ENCODE measurements at places on chromosomes 11 and 22. TPM values are rescaled to one million over a fixed set of nuclear protein-coding genes. Genes with fewer than 3 reads are reported as not detected.

- no peaks in the 10 kb centered on the region for H3K36me3 ChIP-seq
- H3K4me1 ChIP-seq = no peaks in the 10 kb centered on the region
- no peak overlapping the region for H3K4me3 ChIP-seq
- DNase-seq = no peak
Observed at GRCh38 chr11:45560913-45561281, 104.5 kb downstream of the CHST1 start.

DNA sequence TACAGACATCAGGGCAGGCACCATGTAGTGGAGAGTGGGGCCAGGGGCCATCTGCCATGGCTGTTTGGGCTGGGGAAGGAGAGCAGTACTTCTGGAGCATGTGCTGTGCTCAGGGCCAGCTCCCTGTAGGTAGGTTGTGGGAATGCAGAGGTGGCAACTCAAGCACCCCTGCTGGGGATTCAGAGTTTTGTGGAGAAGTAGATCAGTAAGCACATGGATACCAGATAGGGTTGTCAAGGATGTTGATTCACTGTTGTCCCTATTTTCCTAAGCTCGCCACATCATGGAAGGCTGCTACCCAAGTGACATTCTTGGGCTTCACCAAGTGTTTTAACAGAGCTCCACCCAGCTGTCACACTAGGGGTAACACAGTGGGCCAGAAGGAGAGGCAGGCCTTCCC lies 67.2 kb downstream of the BMAL1 start:
- H3K27ac ChIP-seq = no peak overlapping the region
- no peaks in the 10 kb centered on the region for H3K36me3 ChIP-seq
- H3K4me1 ChIP-seq = no peaks in the 10 kb centered on the region
- DNase-seq = no peak
- H3K4me3 ChIP-seq = no peak overlapping the region
- H3K27me3 ChIP-seq = no peaks in the 10 kb centered on the region

- H3K4me3 ChIP-seq = no peak overlapping the region
- no peaks in the 10 kb centered on the region for H3K4me1 ChIP-seq
- H3K27me3 ChIP-seq = no peaks in the 10 kb centered on the region
- H3K36me3 ChIP-seq = no peaks in the 10 kb centered on the region
- peak; percentile 55 for DNase-seq
- no peak overlapping the region for H3K27ac ChIP-seq
Observed at GRCh38 chr11:78812513-78813293, 238.0 kb upstream of the NARS2 start.

DNA sequence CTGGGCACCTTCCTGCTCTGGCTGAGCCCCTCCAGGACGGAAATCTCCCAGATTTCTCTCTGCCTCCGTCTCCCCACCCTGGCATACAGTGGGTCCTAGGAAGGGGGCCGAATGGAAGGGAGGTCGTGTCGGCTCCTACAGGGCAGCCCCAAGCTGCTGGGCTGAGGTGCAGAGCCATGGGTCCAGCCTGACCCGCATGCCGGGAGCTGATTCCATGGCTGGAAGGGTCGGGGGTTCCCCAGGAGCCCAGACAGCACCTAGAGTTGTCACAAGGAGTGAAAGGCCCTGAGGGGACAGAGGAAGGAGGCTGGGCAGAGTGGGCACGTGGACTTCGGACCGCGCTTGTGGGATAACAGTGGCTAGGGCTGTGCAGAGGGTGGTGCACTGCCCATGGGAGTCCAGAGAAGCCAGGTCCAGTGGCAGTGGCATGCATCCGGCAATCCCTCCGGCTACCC lies 16.5 kb downstream of the CCND1 start:
- H3K4me1 ChIP-seq = no peaks in the 10 kb centered on the region
- H3K27me3 ChIP-seq = no peaks in the 10 kb centered on the region
- H3K36me3 ChIP-seq = peaks cover 2% of the 10 kb centered on the region

GRCh38 chr11:73597336-73597955 lies 466 bp downstream of the FAM168A start:
- no peak for DNase-seq
- H3K4me3 ChIP-seq = peak overlapping the region; percentile 76
- H3K27ac ChIP-seq = no peak overlapping the region
- H3K27me3 ChIP-seq = no peaks in the 10 kb centered on the region

EIF3F gene
- 156 TPM for total RNA-seq

All from aorta (tissue), 5 donors.